ENCODE measurements at places on chromosomes 6 and 20.

- no peak for DNase-seq
Measured at GRCh38 chr20:55166063-55166462, 690.7 kb downstream of the DOK5 start.

DNA sequence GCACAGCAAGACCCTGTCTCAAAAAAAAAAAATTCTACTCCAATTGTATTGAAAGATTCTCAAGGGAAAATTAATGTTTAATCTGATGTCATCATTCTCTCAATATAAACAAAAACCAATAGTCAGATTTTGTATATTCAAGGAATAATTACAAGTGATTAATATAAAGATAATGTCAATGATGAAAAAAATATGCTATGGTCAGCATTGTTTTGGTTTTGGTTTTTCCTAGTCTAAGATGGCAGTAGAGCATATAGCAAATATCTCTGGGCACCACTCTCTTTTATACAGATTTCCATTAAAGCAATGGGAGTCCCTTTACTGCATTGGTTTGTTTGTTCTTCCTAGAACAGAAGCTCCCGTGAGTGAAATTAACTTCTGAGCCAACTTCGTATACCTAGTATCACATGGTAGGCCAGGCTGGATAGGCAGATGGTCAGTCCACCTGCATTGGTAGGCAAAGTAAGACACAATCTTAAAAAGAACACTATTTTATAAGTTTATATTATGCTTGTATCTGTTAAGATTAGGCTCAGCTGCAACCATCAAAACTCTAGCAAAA is 523.8 kb upstream of the JARID2 start:
- no peak for DNase-seq

GRCh38 chr20:35699127-35699956 is at the start of the genes NFS1 and ROMO1:
TSS of gene NFS1 (minus strand) at chr20:35699352. CDS start at chr20:35699288, 64 bp downstream.
TSS of gene ROMO1 (plus strand) at chr20:35699405. CDS start at chr20:35699633, 228 bp downstream.
- DNase-seq = peak; percentile 81

GRCh38 chr6:44650947-44651346 is 263.4 kb downstream of the CDC5L start:
- peak; percentile 67 for DNase-seq

DNA sequence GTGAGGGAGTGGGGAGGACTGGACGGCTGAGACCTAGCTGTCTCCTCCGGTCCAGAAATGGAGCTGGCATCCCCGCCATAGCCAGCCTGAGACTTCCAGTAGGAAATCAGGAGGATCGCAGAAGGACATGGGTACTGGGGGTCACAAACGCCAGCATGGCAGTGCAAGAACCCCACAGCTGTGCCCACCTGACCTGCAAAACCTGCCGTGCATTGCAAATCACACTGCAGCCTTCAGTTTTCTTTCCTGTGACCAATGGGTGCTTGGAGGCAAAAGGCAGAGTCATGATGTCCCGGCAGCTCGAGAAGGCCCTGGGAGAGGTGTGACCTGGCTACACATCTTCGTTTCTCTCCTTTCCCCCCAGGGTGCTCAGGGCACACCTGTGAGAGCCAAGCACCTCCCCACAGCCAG is 23.3 kb upstream of the PHACTR3 start:
- no peak for DNase-seq

GRCh38 chr20:52031563-52032303 is 159.8 kb downstream of the ZFP64 start:
- peak; percentile 97 for DNase-seq

- DNase-seq = no peak
Measured at GRCh38 chr6:125961117-125961516, 4.5 kb downstream of the HINT3 start.

DNA sequence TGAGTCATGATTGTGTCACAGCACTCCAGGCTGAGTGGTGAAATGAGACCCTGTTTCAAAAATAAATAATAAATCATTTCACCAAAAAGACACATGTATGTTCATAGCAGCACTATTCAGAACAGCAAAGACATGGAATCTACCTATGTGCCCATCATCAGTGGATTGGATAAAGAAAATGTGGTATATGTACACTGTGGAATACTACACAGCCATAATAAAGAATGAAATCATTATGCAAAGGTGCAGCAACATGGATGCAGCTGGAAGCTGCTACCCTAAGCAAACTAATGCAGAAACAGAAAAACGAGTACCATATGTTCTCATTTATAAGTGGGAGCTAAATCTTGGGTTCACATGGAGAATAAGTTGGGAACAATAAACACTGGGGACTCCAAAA is 33.1 kb downstream of the ZNF451 start:
- no peak for DNase-seq

GRCh38 chr6:141657812-141658211 is 474.9 kb upstream of the GJE1 start:
- no peak for DNase-seq

GRCh38 chr20:9203081-9203447 is 134.2 kb downstream of the PLCB4 start:
- DNase-seq = peak; percentile 10

- peak; percentile 94 for DNase-seq
Measured at GRCh38 chr6:26020329-26021000, 57.9 kb downstream of the TRIM38 start.

- no peak for DNase-seq
Measured at GRCh38 chr20:9756660-9757059, 82.2 kb downstream of the PAK5 start.

DNA sequence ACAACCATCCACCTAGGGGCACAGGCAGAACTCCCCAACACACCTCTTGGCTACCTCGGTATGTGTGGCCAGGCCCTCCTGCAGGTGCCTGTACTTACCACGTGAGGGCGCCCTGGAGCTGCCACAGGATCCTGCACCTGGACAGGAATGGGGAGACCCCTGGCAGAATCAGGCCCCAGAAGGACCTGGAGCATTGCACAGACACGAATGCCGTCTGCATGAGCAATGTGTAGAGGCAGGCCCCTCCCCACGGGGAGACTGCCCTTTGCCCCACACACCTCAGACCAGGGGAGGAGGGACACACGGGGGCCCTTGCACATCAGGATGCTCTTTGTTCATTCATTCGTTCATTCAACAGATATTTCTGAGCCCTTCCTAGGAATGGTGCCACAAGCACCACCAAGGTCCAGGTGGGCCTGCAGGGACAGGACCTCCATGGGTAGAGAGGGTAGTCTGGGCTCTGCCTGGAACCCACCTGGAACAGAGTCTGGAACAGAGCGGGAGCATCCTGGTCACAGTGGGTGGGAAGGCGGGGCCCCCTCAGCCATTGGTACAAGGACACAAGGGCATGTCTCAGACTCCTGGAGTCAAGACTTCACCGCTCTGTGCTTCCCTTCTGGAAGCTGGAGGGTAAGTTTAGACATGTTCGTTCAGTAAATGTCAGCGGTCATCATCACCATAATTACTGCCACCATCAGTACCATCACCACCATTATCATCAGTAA is 32.3 kb downstream of the YTHDF1 start:
- peak; percentile 13 for DNase-seq
